ENCODE measurements at places on chromosomes 7 and 10. TPM values are rescaled to one million over a fixed set of nuclear protein-coding genes. Genes with fewer than 3 reads are reported as not detected.
A peak's percentile ranks its signal among the peaks of the same experiment; 100 is the strongest.

DNA sequence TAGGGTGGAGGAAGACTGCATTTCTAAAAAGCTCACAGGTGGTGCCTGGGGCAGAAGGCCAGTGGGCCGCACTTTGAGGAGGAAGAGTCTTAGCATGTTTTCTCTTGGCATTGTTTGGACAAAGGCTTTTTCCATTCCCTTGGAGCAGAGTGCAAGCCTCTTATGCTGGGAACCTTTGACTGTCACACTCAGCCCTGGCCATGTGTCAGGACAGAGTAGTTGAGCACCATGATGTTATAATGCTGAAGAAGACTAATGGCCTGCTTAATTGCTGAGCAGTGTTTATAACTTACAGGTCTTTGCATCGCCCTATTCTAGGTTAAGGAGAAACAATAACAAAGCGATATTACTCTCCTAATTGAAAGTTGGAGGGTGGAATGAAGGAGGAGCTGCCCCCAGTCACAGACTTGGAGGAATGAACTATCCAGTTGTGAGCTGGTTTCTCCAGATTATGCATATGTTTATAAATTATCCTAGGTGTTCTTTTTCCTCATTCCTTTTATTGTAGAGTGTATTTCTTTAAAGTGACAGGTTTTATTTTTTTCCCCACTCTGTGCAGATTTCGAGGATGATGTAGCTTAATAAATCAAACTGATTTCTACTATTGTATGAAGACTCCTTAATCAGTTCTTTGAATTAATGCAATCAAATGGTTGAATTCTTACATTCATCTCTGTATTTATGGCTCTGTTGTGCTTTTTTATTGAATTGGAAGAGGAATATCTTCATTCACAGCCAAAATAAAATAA lies 767.0 kb downstream of the LRMDA start:
- no peak for DNase-seq

DNA sequence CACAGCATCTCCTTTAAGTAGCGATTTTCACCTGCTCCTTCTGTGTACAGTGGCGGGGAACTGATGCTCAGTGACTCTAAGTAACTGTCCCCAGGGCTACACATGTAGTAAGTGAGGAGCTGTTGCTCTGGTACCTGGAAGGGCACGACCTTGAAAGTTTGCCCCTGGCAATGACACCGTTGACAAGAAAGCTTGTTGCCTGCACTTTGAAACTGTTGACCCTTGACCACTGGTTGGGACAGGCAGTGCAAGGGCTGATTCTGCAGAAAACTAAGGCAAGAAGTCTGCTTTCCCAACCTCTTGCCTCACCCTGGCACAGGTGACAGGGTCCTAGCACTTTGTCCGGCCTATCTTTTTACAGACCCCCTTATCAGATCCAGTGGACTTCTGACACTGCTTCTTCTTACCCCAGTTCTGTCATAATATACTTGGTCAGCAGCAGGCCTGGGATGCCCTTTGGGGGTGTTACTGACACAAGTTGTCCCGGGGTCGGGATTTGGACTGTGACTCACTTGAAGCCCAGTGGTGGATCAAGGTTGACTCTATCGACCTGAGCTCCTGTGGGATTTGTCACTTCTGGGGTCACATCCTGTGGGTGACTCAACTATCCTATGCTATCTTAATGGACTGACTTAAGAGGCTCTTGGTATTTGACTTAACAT lies 5.8 kb downstream of the ACSL5 start:
- peak; percentile 36 for DNase-seq

GRCh38 chr7:118005026-118005425 lies 131.8 kb upstream of the CTTNBP2 start:
- no peak for DNase-seq

DKK1 gene
- 200 TPM for total RNA-seq

DNA sequence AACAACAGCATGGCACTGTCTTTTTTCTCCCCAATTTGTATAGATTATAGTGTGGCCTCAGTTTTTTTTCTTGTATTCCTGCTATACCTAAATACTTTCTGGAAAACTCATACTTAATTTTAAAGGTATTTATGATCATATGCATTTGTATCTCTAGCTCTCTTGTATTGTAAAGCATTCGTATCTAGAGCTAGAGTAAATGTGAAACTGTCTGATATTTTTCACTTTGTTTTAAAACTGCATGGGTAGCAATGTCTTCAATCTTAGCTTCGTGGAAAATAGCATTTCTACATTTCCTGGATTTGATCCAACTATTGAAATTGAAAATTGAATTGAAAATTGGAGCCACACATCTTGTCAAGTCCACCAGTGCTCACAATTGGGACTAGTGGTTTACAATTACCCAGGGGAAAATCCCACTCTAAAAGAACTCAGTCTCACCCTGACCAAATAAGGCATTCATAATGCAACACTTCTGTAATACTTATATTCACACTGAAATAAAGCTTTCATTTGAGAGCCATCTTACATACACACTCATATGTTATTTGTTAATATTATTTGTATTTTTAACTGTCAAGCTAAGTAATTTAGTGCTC lies 51.3 kb upstream of the KLF6 start:
- DNase-seq = no peak

DNA sequence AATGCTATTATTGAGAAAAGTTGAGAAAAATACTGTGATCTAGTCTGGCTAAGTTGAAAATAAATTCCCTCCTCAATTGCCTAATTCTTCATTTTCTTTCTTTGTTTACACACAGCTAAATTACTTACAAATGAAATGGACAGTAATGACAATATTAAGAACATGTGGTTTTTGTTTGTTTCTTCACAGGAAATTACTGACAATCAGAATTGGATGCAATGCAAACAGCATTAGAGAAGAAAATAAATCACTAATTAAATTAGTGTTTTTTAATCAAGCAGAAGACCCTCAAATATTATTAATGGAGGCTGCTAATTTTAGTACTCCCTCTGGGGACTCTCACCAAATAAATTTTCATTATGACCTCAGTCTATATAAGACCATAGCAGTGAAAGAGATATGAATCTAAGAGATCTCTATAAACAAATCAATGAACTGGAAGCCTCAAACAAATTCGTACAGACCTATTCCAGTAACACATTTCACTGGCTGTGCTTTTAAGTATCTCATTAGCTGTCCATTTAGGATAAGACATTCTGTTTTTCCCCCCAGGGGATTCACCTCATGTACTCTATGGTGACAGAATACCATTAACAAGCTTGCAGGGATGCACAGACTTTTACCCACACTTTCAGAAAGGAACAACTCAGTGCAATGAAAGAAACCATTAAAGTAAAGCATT lies 202.0 kb upstream of the DGKB start:
- no peak for DNase-seq

LRIT1 gene
- not detected for total RNA-seq

GRCh38 chr7:105980645-105981396 lies 17.8 kb downstream of the CDHR3 start:
- no peak for DNase-seq
